AG04449 (cell line): ENCODE measurements at places on chromosomes 13 and 19.

- DNase-seq, result no peak
Observed at GRCh38 chr13:30186634-30187415, 120.5 kb downstream of the KATNAL1 start.

DNA sequence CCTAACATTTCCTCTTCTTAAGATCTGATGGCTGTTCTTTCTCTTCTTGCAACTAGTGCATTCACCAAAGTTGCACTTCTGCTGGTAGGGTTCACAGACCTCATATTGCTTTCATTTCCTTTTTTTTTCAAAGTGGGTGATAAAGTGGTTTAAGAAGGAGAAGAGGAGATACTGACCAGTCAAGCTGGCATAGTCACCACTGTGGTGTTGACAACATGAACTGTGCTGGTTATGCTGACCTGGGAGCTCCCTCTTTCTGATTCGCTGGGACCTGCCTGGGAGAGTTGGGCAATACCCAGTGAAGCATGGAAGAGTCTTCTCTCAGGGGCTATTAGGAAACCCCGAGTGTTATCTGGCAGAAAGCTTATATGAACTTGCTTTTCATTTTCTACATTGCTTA lies 222.9 kb downstream of the SLITRK5 start:
- DNase-seq, result no peak

- DNase-seq, result peak; percentile 36
Observed at GRCh38 chr19:1812426-1813191, 533 bp upstream of the ATP8B3 start.

DNA sequence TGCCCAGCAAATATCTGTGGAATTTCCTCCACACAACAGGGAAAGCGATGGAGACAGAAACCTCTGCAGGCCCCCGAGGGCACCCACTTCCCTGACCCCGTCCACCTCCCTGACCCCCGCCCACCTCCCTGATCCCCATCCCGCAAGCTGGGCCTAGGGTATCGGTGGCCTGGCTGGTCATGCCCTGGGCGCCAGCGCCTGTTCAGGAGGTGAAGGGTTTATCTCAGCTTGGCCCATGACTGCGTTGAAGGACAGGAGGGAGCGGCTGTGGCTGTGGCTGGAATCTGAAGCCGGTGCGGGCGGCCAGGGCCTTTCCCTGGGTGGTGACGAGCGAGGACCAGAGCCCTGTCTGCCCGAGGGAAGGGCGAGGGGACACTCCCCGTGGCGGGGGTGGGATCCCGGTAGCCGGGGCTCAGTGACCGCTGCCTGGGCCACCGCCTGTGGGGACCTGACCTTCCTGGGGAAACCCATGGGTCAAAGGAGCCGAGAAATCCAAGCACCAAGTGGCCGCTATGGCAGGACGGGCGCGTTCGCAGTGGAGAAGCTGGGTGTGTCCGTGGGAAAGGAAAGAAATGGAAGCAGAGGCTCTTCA lies 20.7 kb downstream of the GAS6 start:
- DNase-seq, result no peak

- no peak for DNase-seq
Observed at GRCh38 chr13:102718746-102719145, 23.9 kb upstream of the METTL21C start.

DNA sequence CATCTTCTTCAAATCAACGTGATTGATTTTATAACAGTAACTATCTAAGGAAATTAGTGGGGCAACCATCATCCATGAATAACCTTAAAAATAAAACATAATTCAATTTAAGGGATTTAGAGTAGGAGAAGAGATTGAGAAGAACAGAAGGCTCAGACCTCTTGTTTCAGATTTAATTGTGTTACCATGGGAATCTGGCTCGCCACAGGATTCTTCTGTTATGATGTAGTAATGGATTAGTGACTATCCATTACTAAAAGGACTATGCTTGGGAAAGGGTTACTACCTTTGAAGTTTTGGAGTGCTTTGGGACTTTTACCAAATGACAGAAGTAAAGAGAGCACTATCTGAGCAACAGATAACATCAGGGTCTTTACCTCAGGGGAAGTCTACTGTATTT lies 13.2 kb downstream of the FREM2 start:
- DNase-seq, result no peak

DNA sequence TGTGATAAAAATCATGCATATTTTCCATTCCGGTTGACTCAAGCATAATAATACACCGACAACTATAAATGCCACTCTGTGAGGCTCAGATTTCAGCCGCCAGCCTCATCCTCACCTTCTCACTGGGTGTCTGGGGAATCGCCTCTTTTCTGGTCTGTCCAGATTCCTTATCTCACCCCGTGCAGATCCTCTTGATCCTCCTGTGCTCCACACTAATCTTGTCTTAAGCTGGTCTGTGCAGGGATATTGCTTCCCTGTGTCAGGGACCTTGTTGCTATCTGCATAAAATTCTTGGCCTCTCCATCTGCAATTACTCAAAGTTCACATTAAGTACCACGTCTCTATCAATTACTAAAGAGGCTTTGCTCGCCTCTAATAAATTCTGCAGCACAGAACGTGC lies 116.6 kb upstream of the SPACA7 start:
- no peak for DNase-seq

GRCh38 chr13:26022538-26023292 lies 29.1 kb downstream of the SHISA2 start:
- no peak for DNase-seq

DNA sequence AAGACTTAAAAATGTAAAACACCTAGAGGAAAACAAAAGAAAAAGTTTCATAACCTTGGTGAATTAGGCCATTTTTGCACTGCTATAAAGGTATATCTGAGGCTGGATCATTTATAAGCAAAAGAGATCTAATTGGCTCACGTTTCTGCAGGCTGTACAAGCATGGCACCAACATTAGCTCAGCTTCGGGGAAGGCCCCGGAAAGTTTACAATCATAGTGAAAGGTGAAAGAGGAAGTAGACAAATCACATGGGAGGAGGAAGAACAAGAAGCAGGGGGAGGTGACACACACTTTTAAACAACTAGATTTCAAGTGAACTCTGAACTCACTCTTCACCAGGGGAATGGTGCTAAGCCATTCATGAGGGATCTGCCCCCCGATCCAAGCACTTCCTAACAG lies 1358.5 kb upstream of the PCDH9 start:
- DNase-seq, result no peak

DNA sequence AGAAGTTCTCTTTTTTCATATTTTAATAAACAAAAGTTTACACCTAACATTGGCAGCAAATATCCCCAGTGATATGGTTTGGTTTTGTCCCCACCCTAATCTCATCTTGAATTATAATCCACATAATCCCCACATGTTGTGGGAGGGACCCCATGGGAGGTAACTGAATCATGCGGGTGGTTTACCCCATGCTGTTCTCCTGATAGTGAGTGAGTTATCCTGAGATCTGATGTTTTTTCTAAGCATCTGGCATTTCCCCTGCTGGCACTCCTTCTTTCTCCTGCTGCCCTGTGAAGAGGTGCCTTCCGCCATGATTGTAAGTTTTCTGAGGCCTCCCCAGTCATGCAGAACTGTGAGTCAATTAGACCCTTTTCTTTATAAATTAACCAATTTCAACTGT lies 214.7 kb downstream of the SLITRK1 start:
- DNase-seq, result no peak

DNA sequence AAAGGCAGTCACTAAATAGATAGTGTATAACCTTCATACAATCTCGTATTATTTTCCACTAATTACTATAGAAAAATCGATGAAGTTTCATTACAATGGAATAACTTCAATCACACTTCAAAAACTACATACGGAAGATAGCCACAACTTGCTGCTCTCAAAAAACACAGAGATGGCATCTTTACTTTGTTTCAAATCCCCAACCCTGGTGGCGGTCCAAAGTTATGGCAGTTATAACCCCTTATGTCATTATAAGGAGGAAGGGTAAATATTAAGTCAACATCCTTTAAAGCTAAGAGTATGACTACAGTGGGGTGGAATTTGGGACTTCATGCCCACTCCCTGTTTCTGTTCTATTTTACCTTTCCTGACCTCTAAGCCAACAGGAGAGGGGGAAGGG lies 146.5 kb downstream of the LACC1 start:
- DNase-seq, result no peak

GRCh38 chr13:110123041-110123809 lies 183.7 kb downstream of the COL4A1 start:
- no peak for DNase-seq

DNA sequence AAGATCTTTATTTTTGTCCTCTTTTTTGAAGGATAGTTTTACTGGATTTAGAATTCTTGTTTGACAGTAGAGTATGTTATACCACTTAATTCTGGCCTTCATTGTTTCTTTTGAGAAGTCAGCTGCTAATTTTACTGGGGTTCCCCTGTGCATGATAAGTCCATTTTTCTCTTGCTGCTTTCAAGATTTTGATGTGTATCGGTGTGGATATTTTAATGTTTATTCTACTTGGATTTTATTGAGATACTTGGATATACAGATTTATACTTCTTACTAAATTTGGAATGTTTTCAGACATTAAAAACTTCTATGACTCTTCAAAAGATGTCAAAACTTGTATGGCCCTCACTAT lies 86.9 kb downstream of the URI1 start:
- DNase-seq, result no peak

DNA sequence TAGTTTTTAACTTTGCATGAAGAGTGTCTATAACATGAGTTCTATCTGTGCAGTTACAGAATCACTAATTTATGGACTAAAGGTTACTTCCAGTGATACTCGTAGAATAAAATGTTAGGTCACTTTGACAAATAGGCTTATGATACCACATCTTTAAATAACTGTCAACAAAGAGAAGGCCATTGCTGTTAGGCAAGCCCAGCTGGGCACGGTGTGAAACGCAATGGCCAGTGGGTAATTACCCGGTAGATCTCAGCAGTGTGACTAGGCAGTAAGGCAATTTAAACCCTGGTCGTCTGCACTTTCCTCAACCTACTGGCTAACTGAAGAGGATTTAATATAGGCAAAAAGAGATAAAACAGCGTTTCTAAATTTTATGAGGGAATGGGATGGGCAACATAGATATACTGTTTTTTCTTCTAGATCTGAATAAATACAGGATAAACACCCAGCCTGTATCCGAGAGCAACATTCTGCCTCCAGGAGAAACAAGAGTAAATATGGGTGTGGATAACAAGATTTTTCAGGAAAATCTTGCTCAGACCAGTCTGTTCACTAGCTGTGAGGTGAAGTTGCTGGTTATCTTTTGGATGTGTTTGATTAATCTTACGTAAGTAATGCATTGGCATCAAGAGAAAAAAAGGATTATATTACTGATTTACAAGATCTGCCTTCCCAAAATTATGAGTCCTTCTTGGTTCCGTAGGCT lies 631.3 kb downstream of the EFNB2 start:
- no peak for DNase-seq

- DNase-seq, result no peak
Observed at GRCh38 chr19:23882493-23882892, 32.2 kb upstream of the ZNF726 start.

DNA sequence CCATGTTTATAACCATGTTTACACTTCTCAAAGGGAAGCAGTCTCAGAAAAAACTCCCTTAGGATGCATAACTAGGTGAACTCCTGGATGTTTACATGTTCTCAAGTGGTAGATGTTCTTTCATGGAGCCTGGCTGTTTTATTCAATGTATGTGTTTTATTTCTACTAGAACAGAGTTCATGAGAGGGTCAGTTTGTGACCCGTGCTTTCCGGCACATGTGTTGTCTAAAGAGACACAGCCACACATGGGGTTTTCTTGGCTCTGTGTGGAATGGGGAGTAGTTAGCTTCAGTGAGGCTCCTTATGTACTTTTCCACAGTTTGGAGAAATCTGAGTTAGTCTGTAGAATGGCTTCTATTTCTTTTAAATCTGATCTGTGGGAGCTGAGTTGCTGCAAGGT lies 60.9 kb downstream of the ATP8A2 start:
- DNase-seq, result no peak

DNA sequence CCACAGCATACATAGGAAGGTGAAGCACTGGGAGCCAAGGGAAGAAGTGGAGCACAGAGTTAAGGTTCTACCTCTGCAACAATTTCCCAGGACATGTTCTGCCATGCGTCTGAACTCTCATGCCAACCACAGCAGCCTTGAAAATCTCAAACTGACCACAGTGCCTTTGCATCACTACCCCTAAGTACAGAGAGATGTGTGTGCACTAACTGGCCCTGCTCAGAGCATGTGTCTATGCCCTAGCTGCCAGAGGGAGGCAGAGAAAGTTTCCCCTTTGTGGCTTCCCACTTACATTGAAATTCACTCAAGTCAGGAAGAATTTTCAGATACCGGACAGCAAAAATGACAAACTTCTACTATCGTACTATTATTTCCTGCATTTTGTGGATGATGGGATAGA lies 26.8 kb upstream of the WDFY2 start:
- no peak for DNase-seq

DNA sequence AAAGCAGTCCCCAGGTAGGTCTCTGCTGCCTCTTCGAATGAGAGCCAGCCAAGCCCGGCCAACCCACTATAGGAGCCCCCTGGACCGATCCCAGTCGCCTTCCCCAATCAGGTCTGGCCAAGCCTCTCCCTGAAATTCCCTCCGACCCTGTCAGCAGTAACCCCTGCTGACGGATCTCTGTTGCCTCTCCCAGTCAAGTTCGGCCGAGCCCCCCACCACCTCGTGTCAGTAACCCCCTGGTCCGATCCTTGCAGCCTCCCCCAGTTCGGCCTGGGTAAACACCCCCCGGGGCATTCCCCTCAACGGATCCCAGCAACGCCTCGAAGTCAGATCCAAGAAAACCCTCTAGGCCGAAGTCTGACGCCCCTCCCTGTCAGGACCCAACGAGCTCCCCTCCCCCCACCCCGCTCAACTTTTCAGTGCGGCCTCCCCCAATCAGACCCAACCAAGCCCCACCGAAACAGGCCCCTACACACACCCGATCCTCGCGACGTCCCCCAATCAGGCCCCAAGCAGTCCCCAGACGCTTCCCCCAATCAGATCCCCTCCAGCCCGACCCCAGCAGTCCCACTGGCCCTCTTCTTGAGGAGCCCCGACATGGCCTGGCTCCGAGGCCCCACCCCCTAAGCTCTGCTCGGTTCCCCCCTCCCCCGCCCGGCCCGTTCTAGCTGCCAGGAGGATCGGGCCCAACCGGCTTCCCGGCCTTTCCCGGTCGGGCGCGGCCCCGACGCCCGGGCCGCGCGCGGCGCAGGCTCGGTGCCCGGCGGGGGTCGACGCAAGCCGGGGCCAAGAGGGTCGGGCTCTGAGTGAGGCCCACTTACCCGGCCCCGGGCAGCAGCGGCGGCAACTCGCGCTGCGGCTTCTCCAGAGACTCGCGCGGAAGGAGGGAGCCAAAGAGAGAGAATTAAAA lies 1.8 kb downstream of the TNPO2 start:
- peak; percentile 26 for DNase-seq

DNA sequence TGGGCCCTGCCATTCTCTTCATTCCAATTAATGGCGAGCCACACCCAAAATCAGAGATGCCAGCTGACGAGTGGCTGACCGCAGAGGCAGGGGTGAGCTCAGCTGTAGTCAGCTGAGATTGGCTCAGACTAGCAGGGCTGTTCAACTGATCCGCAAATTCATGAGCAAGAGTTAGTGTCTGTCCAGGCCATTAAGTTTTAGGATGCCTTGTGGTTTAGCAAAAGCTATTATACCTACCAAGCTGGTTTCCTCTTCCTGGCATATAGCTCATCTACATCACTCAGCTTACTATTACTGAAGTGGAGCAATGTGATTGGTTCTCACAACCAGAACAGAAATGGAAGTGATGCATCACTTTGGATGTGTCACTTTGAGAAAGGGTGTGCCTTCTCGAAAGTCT lies 148.7 kb downstream of the NALCN start:
- no peak for DNase-seq
